Iris pigment epithelial cell (primary cell): ENCODE measurements at places on chromosomes 2 and 18.

DNA sequence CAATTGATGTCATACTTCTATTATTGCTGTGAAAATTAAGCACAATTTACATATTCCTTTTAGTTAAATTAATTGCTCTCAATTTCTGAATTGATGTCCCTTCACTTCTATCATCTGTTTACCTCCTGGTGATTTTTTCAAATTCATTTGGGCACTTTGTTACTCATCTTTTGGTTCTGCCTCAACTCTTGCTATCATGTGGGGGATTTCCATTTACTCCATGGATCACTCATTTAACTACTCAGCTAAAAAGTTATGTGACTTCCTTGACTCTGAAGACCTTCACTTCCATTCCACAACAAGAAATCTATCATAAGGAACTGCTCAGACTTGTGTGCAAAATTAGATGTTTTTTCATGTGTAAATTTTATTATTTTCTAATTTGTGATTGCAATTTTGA is 126.2 kb downstream of the EHBP1 start:
- DNase-seq, result no peak

- DNase-seq, result no peak
Observed at GRCh38 chr18:38551881-38552280, 986.3 kb upstream of the CELF4 start.

- DNase-seq, result no peak
Observed at GRCh38 chr2:52697690-52698089, 1069.9 kb upstream of the CHAC2 start.

DNA sequence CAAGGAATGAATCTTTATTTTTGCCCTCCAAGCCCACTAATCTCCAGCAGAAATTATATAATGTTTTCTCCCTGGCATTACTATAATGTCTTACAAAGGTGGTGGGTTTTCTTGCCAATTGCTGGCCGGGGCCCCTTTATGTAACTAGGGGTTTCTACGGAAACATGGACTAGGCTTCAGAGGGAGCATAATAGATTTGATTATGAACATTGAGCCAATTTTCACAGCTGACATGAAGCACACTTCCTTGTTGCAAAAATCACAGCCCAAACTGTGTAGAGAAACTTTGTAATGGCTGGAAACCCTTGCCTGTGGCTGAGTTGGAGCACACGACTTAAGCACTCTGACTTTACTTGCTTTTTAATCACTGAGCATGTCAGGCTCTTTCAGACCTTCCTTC is 3.8 kb upstream of the CYRIA start:
- no peak for DNase-seq

- DNase-seq, result no peak
Observed at GRCh38 chr2:158997037-158997790, 28.8 kb downstream of the TANC1 start.

DNA sequence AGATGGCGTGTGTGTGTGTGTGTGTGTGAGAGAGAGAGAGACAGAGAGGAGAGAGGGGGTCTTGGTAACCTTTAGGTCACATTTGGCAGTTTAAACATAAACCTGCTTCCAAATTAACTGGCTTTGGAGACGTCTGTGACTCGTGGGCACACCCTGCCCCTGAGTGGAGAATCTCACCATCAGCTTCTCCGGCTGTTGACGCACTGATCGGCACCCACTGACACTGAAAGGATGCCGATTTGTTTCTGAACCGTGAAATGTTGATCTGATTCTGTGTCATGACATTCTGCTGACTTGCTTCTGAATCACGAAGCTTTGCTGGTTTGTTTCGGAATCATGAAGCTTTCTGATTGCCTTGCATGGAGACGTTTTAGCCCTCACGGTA is 114.7 kb downstream of the RTP5 start:
- no peak for DNase-seq

- DNase-seq, result peak; percentile 43
Observed at GRCh38 chr2:119549241-119549640, 5.0 kb downstream of the CFAP221 start.

GRCh38 chr2:84102274-84102673 is 356.8 kb downstream of the SUCLG1 start:
- DNase-seq, result no peak

GRCh38 chr2:235066490-235066889 is 114.7 kb downstream of the SH3BP4 start:
- no peak for DNase-seq

GRCh38 chr2:99698896-99699295 is 209.1 kb upstream of the REV1 start:
- peak; percentile 16 for DNase-seq

GRCh38 chr2:50606860-50607259 is 425.1 kb downstream of the NRXN1 start:
- DNase-seq, result no peak

GRCh38 chr2:62568074-62568473 is 62.1 kb upstream of the TMEM17 start:
- no peak for DNase-seq

DNA sequence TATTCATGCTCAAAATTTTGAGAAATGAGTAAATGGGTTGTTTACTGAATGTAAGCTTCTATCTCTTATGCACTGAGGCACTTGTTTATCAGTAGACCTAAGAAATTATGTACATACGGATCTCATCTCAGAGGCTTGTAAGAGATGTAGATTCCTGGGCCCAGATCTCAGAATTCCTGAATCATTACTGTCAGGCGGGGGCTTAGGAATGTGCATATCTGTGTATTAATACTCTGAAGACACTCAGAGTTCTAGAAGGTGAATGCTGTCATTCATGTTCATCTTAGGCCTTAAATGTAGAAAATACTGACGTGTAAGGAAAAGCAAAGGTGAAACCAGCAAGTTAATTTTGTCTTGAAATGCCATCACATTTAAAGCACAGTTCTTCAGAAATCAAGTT is 169.6 kb downstream of the FMNL2 start:
- peak; percentile 90 for DNase-seq

GRCh38 chr2:15117409-15118050 is 443.6 kb downstream of the NBAS start:
- no peak for DNase-seq

DNA sequence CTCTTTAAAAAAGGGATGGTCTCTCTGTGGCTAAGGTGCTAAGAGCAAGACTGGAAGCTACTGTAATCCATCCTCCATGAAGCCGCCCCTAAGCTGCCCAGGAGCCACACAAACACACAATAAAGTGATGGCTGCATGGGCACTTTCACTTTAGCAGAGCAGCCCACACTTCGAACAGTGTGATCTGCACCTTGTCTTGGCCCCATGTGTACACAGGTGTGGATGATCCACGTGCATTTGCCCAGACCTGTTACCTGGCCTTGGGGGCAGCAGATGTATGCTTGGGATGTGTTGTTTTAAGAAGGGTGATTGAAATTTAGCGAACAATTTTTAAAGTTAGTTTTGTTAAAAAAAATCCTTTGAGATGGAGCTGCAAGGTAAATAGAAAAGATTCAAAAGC is 39.9 kb downstream of the TMEM178A start:
- no peak for DNase-seq

DNA sequence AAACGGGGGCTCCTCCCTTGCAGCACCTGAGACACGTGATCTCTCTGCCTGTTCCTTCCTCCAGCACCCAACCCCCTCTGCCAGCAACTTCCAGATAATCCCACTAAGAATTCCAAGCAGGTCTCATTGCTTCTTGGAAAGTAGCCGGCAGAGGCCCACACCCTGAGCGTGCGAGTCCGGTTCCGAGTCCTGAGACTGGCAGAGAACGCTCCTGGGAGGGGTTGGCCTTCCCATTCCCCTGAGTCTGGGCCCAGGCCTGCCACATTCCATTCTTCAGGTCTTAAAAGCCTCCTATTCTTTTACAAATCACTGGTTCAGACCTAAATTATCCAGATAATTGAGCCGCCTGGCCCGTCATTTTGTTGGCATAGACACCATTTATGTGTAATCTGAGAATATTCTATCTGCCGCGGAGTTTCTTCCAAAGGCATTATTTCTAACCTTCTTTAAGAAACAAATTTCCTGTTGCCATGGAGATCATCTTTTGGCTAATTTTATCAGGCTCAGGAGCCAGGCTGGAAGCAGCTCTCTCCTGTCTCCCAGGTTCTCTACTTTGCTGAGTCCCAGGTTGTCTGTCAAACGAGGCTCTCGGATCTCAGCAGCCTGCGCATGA is 165.4 kb downstream of the MYCN start:
- DNase-seq, result no peak

- DNase-seq, result peak; percentile 88
Observed at GRCh38 chr2:43075811-43076585, 150.4 kb downstream of the ZFP36L2 start.

DNA sequence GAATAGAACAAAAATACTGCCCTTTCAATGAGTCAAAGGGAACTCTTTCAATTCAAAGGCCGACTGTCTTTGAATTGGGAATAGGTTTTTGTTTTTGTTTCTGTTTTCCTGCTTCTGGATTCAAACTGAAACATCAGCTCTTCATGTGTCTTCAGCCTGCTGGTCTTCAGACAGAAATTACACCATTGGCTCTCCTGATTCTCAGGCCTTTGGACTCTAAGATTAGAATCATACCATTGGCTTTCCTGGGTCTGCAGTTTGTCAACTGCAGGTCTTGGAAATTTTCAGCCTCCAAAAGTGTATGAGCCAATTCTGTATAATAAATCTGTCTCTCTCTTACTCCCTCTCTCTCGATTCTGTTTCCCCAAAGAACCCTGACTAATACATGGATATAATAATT is 31.1 kb downstream of the CTLA4 start:
- no peak for DNase-seq

DNA sequence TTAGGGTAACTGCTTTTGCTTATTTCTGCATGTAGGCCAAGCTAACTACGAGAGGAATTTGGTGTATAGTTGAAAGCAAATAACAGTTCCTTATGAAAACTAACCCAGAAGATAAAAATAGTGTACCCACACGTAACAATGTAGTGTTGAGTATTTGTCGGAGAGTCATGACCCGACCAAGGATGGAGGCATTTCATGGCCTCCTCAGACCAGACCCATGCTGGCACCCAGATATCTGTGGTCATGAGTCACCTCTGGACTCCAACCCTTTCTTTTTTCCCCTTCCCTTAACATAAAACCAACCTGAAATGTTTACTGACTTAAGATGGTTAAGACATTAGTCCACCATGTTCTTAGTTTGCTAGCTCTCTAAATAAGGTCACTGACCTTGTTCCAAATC is 318.7 kb downstream of the NOL4 start:
- peak; percentile 34 for DNase-seq

- DNase-seq, result no peak
Observed at GRCh38 chr18:39329496-39330275, 1764.1 kb upstream of the CELF4 start.

GRCh38 chr2:25700221-25700660 is 26.9 kb upstream of the DTNB start:
- peak; percentile 55 for DNase-seq

DNA sequence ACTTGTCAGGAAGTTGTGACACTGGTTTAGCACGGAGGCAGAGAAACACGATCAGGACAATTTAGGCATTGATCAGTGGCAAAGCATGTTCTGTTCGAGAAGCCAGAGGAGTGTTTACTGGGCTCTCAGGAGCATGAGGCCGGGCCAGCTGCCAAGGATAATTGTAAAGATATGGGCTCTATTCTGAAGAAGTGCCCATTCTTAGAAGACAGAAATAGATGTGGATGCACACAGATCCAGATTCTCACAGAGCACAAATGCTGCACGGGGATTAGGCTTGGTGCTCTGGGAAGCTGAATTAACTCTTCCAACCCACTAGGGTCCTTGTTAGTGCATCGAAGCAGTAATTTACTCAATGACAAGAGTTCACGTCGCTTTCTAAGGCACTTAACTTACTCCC is 16.2 kb downstream of the AFF3 start:
- no peak for DNase-seq

GRCh38 chr2:63060472-63060991 is 9.9 kb downstream of the OTX1 start:
- DNase-seq, result no peak

GRCh38 chr2:176445956-176446355 is 176.7 kb downstream of the MTX2 start:
- DNase-seq, result peak; percentile 76

DNA sequence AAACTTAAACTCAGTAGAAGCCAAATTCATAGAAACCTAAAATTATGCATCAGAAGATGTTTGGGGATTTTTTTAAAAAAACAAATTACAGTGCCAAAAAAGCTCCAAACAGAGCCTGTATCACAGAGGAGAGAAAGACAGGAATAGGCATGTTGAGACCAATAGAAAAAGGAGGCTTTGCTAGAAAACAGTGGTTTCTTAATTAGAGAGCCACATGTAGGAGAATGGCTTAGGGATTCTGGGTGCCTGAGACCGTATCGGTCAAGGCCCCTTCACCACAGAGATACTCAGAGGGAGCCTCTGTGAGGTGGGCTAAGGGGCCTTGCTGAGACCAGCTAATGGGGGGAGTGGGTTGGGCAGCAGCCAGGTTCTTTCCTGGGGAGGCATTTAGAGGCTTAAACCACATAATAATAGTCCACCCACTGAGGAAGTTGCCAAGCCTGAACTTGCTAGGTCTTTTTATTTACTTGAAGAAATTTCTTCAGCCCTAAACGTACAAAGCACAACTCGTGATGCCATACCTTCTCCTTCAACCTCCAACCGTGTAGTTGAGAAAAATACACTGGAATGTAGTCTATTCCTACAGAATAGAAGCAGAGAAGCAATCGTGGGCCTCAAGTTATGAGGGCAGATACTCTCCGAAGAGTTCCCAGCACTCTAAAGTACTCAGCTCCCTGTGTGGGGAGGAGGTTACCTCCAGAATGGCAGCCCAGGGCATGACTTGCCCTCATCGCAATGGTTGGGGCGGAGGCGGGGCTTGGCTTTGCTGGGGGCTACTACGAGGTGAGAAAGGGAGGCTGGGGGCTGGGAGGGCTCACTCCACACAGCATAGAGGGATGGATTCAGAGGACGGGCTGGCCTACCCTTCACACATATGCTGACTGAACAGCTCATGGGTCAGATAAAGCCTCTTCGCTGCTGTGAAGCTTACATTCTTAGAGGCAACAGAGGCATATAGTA is 237.9 kb downstream of the TPGS2 start:
- DNase-seq, result no peak

GRCh38 chr2:224671731-224672130 is 44.4 kb downstream of the CCDC195 start:
- DNase-seq, result no peak
